ENCODE measurements at places on chromosomes 1 and 21.

- peak; percentile 35 for DNase-seq
Measured at GRCh38 chr1:181100015-181100905, 11.8 kb downstream of the IER5 start.

GRCh38 chr1:221511797-221512196 is 230.1 kb downstream of the DUSP10 start:
- no peak for DNase-seq

- no peak for DNase-seq
Measured at GRCh38 chr1:39266269-39266668, 61.8 kb downstream of the MACF1 start.

- DNase-seq = no peak
Measured at GRCh38 chr21:42351626-42352440, 1.0 kb upstream of the TFF2 start.

DNA sequence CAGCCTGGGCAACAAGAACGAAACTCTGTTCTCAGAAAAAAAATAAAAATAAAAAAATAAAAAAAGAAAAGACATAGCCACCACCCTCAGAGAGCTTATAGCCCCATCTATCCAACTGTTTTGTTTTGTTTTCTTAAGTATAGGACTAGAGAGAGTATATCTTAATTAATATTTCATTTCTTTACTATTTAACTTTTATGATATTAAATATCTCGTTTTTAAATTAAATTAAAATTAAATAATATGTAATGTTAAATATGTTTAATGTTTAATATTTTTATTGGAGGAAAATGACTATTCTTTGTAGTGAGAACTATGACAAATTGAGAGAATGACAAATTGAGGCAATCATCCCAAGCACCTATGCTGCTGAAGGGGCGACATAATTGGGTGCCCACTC is 33.1 kb upstream of the YTHDF2 start:
- no peak for DNase-seq

DNA sequence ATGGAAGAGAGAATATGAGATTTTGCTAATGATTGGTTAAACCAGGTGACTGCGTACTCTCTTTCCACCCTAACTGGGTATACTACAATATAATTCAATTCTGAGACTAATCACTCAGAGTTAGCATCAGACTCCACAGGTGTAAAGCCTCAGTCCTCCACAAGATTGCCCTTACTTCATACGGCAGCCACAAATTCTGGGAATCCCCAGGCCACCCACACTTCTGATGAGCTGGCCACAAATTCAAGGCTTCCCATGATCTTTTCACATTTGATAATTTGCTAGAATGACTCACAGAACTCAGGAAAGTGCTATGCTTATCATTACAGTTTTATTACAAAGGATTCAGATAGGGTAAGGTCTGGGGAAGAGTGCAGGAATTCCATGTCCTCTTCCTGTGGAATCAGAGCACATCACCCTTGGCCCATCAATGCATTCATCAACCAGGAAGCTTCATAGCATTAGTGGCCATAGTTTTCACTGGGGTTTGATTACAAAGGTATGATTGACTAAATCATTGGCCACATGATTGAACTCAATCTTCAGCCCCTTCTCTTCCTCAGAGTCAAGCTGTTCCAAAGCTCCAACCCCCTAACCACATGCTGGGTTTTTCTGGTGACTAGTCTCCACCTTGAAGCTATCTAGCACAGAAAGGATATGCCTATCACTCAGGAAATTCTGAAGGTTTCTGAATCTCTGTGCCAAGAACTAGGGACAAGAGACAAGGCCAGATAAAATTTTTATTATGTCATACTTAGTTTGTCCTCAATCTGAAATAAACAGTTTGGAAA is 131.7 kb downstream of the HHIPL2 start:
- peak; percentile 13 for DNase-seq

- DNase-seq = no peak
Measured at GRCh38 chr1:47944561-47944960, 52.6 kb downstream of the TRABD2B start.
